GM13976 (cell line): ENCODE measurements at places on chromosomes 1 and 21.
A peak's percentile ranks its signal among the peaks of the same experiment; 100 is the strongest.

- DNase-seq = no peak
These were observed 103.2 kb upstream of the APP start for GRCh38 chr21:26273686-26274313.

- no peak for DNase-seq
These were observed 41.4 kb downstream of the RNF115 start for GRCh38 chr1:145782272-145783099.

DNA sequence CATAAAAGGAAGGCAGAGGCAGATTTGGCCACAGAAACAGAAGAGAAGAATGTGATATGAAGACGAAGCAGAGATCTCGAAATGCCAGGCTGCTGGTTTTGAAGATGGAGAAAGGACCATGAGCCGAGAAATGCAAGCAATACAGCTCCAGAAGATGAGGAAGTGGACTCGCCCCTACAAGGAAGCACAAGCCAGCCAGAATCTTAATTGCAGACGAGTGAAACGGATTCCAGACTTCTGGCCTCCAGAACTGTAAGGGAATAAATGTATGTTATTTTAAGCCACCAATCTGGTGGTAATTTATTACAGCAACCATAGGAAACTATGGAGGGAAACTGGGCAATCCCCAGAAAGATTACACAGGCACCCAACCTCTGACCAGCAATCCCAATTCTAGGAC, 24.1 kb downstream of the TARBP1 start:
- no peak for DNase-seq

GRCh38 chr1:12231276-12231595, 1.4 kb downstream of the VPS13D start:
- no peak for DNase-seq

GRCh38 chr21:28590676-28591075, 402.0 kb downstream of the LTN1 start:
- DNase-seq = no peak

DNA sequence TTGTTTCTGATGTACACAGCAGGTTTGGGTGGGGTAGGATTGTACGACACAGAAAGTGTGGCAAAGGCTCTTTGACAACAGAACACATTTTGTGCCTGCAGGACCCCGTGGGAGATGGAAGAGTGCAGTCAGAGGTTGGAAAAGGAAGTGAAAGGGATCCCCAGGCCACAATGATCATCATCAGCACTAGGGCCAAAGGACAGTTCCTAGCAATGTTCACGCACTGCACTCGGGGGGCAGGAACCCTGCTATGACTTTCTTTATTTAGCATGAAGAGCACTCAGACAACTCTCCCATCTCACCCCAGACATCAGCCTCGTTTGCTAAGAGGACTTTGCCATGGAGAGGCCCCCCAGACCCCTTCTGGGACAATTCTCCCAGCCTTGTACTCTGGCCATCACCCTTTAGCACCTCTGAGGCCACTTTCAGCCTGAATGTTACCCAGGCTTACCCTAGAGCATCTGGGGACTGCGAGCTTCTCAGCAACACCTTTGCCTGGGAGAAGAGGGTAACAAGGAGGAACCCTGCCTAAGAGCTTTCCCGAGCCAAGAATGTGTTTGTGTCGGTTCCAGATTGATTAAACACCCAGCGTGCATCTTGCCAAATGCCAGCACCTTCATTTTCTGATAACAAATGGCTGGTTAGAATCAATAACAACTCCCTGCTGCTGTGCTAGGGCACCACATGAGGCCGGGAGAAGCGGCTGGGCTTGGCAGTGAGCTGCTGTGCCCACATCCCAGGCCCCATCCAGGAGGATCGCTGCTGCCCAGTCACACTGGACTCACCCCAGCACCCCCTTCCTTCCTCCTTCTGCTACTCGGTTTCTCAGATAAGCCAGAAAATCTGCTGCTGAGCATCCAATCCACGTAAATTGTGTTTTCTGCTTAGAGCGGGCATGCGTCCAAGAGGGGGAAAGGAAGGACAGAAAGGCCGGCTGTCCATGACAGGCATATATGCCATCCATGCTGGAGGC, 633.1 kb downstream of the AJAP1 start:
- no peak for DNase-seq

- no peak for DNase-seq
These were observed 987.3 kb downstream of the ADGRL2 start for GRCh38 chr1:82788038-82788437.

GRCh38 chr1:158161446-158161845, 19.2 kb upstream of the CD1D start:
- no peak for DNase-seq

- no peak for DNase-seq
These were observed 164.4 kb upstream of the EDN2 start for GRCh38 chr1:41648844-41649243.

- DNase-seq = no peak
These were observed 2.7 kb upstream of the HMGN2 start for GRCh38 chr1:26469558-26469957.

GRCh38 chr1:244047621-244048255, 3.3 kb upstream of the ZBTB18 start:
- DNase-seq = no peak

- DNase-seq = peak; percentile 60
These were observed 13.4 kb downstream of the LAPTM5 start for GRCh38 chr1:30744060-30744756.

DNA sequence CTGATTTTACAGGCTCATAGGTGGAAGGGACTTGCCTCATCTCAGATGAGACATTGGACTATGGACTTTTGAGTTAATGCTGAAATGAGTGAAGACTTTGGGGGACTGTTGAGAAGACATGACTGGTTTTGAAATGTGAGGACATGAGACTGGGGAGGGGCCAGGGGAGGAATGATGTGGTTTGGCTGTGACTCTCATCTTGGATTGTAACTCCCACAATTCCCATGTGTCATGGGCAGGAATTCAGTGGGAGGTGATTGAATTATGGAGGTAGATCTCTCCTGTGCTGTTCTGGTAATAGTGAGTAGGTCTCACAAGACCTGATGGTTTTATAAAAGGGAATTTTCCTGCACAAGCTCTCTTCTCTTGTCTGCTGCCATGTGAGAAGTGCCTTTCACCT, 20.8 kb downstream of the SCYL3 start:
- DNase-seq = no peak

DNA sequence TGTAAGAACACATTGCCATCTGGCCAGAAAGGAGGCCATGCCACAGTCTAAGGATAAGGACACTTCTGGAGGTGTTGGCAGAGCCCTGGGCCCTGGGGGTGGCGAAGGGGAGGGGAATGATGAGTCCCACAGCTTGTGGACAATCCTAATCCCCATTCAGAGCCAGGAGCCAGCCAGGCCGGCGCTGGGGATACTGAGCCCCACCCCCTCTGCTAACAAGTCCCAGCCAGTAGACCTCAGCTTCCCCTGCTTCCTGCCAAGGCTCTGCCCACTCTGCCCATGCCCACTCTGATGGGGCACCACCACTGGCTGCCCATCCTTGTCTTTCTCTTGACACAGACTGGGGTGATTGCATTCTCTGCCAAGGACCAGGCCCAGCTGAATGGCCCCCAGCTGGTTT, 71.9 kb downstream of the NAV1 start:
- no peak for DNase-seq

- peak; percentile 44 for DNase-seq
These were observed 6.1 kb downstream of the ATF3 start for GRCh38 chr1:212614453-212615200.

- no peak for DNase-seq
These were observed 6.7 kb downstream of the MPL start for GRCh38 chr1:43344267-43344850.

DNA sequence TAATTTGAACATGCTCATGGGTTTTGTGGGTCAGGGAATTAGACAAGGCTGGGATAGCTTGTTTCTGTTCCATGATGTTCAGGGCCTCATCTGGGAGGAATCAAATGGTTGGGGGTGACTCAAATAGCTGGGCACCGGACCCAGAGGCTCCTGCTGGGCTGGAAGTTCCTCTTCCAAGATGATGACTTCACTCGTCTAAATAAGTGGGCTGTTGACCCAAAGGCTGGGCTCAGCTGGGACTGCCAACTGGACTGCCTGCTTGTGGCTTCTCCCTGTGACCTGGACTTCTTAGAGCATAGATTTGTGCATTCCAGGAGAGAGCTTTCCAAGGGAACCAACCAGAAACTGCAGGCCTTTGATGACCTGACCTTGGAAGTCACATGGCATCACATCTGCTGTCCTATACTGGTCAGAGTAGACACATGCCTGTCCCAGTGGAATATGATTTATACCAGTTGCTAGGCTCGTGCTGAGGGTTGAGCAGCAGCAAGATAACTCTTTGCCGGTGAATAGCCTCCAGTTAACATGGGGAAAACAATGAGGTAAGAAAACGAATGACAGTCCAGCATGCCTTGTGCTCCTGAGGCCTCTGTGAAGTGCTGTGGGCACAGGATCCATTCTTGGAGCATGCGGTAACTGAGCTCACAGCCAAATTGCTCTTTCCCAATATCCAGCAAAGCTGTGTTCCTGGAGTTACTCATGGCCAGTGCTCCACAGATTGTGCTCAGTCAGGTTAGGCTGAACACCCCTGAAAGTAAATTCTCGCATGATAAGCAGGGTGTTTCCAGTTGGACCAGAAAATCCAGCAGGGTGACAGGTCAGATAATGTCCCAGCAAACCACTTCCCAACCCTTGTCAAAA, 272.9 kb upstream of the TMEM51 start:
- no peak for DNase-seq

GRCh38 chr21:26159869-26160268, 10.7 kb downstream of the APP start:
- no peak for DNase-seq

- DNase-seq = no peak
These were observed 401.5 kb downstream of the RPS6KC1 start for GRCh38 chr1:213452501-213452900.

GRCh38 chr1:156140879-156141707, 12.3 kb upstream of the SEMA4A start:
- DNase-seq = peak; percentile 64

GRCh38 chr1:201444792-201445191, 23.3 kb upstream of the TNNI1 start:
- DNase-seq = no peak

- no peak for DNase-seq
These were observed 446.1 kb downstream of the SIPA1L2 start for GRCh38 chr1:232183802-232184201.

GRCh38 chr1:240338837-240339236, 247.2 kb downstream of the FMN2 start:
- DNase-seq = no peak

DNA sequence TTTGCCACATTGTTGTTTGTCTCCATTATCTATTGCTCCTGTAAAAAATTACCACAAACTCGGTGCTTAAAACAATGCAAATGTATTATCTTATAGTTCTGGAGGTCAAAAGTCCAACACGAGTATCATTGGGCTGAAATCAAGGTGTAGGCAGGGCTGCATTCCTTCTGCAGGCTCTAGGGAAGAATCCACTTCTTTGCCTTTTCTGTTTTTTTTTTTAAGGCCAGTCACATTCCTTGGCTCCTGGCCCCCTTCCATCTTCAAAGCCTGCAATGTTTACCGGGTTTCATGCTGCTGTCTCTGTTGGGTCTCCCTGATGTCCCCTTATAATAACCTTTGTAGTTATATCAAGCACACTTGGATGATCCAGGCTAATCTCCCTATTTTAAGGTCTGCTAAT, 212.7 kb downstream of the PTBP2 start:
- DNase-seq = no peak

- DNase-seq = peak; percentile 65
These were observed 27.9 kb downstream of the ARHGEF16 start for GRCh38 chr1:3482378-3482849.

DNA sequence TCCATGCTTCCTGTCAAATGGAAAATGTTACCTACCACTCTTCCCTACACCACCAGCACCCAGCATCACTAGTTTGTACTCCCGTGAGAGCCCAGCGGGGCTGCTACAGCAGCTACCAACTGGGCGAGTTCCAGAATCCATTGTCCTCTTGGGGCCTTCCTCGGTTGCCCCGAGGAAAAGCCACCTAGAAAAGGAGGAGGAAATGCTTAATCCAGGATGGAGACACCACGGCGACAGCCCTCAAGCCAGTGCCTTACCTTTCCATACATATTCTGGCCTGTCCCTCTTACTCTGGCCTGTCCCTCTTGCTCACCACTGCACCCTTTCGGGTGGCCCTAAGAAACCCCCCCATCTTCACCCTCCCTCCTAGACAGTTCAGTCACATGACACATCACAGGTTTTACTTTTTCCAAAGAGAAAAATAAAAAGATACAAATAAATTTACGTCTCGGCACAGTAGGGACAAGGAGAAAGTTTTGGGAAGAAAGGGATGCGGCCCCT, 478 bp downstream of the RIT1 start:
- peak; percentile 59 for DNase-seq

DNA sequence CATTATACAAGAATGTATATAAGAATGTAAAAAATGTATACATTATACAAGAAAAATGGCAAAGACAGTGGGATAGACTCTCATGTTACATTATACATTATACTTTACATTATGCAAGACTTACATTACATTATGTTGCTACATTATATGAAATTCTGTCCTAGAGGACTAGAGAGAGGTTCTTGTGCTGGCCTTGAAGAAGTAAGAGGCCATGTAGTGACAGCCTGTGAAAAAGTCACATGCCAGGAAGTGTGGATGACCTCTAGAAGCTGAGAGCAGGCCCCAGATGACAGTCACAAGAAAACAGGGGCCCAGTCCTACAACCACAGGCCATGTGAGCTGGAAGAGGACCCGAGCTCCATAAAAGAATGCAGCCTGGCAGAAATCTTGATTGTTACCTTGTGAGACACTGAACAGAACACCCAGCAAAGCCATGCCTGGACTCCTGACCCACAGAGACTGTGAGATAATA, 30.5 kb upstream of the AHCYL1 start:
- DNase-seq = no peak

- DNase-seq = no peak
These were observed 240.8 kb upstream of the FGGY start for GRCh38 chr1:59055908-59056719.

DNA sequence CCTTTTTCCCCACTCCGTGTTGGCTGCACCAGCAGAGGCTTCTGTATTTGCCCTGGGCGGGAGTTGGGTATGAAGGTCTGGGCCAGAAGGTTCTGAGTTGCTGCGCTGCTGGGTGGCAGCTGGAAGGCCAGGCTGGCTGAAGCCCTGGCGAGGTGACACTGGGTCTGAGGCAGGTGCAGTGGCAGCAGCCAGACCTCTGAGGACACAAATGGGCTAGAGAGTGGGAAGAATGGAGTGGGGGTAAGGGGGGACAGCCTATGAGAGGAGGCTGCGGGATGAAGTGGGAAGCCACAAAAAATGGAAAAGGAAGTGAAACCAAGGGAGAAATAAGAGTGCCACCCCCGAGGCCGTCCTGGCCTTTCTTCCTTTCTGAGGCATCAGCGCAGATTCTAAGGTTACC, 53.2 kb downstream of the STX6 start:
- no peak for DNase-seq

DNA sequence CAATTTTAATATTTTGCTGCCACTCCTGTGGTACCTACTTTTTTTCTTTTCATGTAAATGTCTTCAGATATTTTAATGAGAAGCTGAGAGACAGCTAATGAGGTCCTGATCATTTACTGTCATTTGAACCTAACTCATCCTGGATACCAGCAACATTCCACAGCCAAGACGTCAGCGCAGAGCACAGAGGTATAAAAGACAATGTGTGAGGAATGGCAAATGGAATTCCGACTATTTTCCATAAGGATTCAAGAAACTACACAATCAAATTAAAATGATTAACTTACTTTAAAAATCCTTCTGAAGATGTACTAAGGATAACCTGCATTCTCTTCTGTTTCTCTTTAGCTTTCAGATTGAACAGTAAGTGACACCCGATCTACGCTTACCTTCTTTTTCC, 38.8 kb downstream of the HEATR1 start:
- no peak for DNase-seq

GRCh38 chr1:108816049-108816893, 40.6 kb downstream of the AKNAD1 start:
- no peak for DNase-seq
